ENCODE measurements at places on chromosomes 12 and 14.

DNA sequence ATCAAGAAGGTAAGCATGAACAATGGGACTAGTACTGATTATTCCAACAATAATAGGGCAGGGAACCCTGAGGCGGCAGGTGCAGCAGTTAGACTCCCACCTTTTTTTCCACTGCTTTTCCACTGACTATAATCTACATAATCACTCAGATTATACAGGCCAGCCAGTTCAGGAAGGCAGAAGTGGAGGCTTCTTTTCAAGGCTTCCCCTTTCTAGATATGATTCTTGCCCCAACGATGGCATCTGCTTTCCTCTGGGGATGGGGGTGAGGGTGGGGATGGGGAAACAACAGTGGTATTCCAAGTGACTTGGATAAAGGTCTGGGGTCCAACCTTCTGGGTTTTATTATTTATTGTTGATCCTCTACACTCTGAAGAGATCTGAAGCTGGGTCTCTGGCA is 331 bp downstream of the NCKAP1L start:
- DNase-seq: no peak

GRCh38 chr14:97458661-97459579 is 661.7 kb downstream of the VRK1 start:
- DNase-seq: no peak

DNA sequence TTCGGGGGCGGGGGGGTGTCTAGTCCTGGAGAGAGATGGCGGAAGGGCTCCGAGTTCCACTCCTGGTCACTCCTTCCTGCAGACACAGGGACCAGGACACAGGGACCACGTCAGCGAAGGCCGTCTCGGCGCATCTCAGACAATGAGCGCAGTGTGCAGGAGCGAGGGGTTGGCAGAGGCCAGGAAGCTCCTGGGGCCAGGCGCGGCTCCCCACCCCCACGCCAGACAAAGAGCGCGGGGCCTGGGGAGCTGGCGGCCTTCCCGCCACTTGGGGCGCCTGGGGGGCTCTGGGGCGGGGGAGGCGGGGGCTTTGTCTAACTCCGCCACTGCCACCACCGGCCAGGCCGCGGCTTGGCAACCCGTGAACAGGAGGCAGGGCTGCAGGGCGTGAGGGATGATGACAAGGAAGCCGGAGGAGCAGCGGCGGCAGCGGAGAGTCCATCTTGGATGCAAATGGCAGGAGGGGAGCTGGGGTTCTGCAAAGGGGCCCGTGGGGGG is 2.2 kb downstream of the CDK2AP1 start:
- DNase-seq: peak; percentile 47

- DNase-seq: peak; percentile 70
These were observed 1.0 kb downstream of the NACA start for GRCh38 chr12:56723889-56724700.

GRCh38 chr12:56158926-56159461 is 835 bp downstream of the MYL6 start:
- DNase-seq: peak; percentile 59

DNA sequence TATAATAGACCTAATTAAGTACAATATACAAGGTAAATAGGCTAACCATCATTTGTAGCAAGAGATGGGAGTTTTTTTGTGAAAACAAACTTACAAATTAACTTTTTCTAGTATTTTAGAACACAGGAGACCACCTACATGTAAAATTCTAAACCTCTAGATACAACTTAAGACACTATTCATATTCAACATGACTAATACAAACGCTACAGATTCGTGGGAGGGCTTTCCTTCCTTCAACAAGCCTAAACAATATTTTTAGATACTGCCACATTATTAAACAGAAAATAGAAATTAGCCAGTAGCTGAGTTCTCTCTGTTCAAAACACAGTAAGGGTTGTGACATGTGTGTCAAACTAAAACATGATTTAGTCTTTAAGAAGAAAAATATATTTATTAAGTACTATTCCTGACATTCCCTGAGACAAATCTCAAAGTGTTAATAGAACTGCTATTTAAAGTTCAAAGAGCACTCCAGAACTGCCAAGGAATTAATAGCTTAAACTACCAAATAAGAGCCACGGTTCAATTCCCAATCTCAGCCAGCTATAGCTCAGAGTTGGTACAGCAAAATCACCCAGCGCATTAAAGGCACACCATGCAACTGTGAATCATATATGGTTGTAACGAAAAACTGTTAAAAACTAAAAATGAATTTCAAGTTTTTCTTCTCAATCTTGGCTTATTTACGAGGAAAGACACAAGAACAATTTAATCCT is 10.7 kb downstream of the MED13L start:
- no peak for DNase-seq

DNA sequence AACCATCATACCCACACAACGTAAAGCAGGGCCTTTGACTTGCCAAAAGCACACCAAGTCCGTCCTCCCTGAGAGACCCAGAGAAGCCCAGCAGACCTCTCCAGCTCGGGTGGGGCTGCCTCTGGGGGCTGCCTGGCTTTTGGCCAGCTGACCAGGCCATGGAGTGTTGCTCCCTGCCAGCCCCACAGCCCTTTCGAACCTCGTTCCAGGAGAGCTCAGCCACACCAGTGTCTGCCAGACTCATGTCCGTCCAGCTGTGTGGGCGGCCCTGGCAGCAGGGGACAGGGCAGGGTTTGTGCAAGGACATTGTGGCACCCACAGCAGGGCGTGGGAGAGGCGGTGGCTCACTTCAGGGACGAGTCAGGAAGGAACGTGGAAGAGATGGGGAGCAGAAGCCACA is 22.6 kb upstream of the IRF2BPL start:
- DNase-seq: no peak

- no peak for DNase-seq
These were observed 49.6 kb downstream of the CAND1 start for GRCh38 chr12:67318786-67319185.

GRCh38 chr14:103260629-103261124 is 73.4 kb upstream of the EIF5 start:
- DNase-seq: peak; percentile 28

DNA sequence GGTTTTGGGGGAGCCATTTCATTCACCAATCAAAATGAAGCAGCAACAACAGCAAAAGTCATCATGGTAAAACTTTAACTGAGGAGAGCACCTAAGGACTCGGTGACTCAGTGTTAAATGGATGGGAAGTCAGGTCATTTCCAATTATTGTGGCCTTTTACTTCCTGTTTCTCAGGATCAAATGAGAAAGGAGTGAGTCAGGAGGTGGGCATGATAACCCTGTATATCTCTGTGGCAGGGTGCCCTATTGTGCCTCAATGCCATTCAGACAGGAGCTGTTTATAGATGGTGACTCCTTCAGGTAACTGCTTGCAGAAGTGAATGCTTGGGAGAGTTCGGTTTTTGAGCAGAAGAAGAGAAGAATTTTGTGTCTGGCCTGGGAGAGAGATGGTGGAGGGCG is 135.5 kb upstream of the CPM start:
- no peak for DNase-seq

DNA sequence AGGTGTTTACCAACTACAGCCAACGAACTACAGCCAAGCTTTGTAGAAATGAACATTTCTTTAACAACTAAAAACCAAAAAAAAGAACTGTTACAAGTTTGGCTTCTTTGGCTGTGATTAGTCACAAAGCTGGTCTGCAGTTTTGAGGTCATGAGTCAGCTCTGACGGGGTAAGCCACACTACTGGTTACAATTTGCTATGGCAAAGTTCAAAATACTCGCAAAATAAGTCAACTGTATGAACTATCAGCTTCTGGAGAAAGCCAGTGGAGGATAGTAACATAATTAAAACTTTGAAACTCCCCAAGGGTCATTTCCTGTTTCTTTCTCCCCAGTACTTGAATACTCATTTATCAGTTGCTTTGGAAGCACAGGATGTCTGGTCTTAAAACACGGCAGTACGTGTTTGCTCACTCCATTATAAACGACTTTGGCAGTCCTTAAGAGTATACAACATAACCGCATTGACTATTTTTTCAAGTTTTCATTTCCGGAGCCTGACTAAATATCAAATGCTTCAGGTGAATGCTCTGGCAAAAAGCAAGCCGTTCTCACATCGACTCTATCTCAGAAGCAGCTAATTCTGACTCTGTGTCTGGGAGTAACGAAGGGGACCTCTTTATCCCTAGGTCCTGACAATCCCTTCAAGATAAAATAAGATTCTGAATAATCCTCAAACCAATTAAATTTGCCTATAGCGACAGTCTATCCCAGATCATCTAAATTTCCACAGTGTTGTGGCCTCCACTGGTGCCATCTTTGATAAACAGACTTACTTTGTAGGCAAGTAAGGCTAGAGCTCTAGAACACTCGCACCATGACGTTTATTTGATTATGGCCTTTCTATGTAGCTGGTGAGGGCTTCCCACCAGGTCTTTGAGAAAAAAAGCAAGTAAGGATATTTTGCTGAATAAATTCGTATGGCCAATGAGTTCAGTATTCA is 10.6 kb downstream of the PHLDA1 start:
- peak; percentile 98 for DNase-seq

- no peak for DNase-seq
These were observed 448.8 kb downstream of the FLRT2 start for GRCh38 chr14:85978582-85979250.

GRCh38 chr12:44863867-44864266 is 12.2 kb downstream of the NELL2 start:
- DNase-seq: no peak

- DNase-seq: peak; percentile 4
These were observed 1.3 kb upstream of the ATP5MC2 start for GRCh38 chr12:53677016-53677799.

- DNase-seq: no peak
These were observed 675 bp downstream of the NEDD8 start for GRCh38 chr14:24231263-24232120.

- DNase-seq: no peak
These were observed 51.4 kb upstream of the CISTR start for GRCh38 chr12:53803194-53803593.

DNA sequence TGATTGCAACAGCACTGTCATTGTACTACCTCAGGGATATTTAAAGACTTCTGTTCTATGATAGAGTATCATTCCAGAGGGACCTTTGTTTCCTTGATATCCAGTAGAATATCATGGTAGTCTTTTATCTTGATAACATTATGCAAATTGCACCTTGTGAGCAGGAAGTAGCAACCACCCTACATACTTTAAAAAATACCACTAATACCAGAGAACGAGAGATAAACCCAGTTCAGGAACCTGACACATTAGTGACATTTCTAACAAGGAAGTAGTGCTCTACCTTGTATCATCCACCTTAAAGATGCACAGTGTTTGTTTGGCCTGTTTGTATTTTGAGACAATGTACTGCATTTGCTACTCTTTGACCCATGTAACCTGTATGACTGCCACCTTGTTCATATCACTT is 8.8 kb upstream of the MAP4K5 start:
- DNase-seq: no peak

DNA sequence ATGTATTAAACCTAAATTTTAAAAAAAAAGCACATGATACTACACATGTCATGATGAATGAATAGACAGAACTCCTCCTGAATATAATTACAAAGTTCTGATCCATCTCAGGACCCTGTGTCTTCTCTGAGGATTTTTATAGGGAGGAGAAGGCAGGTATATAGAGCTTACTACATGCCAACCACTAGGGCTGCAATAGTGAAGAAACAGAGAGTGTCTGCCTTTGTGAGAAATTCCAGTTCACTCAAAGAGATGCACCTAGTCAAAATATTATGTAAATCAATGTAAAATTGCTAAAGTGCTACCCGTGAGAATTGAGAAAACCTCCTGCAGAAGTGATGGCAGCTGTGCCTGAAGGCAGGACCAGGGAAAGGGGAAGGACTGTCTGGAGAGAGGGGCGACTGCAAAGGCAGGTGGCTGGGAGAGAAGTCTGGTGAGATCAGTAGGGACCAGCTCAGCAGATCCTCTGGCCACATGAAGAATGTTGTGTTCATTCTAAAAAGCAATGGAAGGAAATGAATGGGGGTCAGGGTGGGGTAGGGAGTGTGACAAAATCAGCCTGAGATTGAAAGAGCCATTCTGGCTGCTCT is 15.1 kb downstream of the ABHD4 start:
- no peak for DNase-seq

- no peak for DNase-seq
These were observed 551.7 kb downstream of the NRXN3 start for GRCh38 chr14:78721756-78722480.

DNA sequence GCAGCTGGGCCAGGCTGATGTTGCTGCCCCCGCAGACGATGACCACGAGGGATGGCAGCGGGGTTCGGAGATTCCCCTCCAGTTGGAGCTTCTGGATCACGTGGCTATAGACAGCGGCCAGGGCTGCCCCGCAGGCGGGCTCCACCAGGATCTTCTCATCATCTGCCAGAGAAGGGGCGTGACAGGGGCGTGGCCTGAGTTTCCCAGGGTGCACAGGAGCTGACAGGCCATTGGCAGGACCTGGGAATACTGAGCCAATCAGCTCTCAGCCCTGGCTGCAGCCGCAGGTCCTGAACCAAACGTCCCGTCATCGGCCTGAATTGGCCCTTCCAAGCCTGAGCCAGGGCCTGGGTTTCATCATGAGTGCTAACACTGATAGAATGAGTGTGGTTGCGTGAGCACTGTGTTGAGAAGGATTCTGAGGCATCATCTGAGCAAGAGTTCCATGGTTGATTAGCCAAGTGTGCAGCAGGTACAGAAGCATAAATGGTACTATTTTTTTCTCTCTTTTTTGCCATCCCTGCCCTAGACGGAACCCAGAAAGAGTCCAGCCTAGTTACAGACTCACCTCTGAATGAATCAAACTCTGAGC is 10.6 kb downstream of the SDS start:
- peak; percentile 3 for DNase-seq

DNA sequence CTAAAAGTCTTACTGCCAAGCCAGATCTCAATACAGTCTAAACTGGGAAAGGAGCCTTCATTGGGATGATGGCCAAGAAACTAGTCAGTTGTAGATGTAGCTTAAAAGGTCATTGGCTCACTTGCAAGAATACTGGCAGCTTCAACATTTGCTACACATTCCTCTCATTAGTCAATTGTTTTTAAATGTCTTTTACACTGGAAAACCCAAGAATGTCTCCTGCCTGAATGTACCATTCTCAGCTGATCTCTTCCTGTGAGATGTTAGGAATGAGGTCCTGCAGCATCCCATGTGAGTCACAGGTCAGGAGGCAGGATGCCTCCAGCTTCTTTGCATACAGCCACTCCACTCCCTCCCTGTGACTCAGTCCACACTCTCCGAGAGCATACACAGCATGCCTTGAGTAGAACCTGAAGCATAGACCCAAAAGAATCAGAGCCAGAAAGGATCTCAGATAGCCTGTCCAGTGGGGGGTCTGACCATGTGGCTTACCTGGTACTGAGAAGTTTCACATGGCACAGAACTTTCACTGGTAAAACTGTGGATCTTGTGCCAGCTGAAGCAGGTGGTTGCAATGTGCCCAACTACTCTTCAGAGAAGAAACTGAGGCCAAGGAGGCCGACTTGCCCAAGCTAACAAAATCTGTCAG is 56.0 kb upstream of the HECTD1 start:
- peak; percentile 99 for DNase-seq

GRCh38 chr12:106044773-106045172 is 94.0 kb downstream of the NUAK1 start:
- peak; percentile 54 for DNase-seq
